ENCODE measurements at places on chromosomes 5 and 9.

GRCh38 chr5:24065779-24066178 is 558.4 kb downstream of the PRDM9 start:
- DNase-seq, result peak; percentile 78

DNA sequence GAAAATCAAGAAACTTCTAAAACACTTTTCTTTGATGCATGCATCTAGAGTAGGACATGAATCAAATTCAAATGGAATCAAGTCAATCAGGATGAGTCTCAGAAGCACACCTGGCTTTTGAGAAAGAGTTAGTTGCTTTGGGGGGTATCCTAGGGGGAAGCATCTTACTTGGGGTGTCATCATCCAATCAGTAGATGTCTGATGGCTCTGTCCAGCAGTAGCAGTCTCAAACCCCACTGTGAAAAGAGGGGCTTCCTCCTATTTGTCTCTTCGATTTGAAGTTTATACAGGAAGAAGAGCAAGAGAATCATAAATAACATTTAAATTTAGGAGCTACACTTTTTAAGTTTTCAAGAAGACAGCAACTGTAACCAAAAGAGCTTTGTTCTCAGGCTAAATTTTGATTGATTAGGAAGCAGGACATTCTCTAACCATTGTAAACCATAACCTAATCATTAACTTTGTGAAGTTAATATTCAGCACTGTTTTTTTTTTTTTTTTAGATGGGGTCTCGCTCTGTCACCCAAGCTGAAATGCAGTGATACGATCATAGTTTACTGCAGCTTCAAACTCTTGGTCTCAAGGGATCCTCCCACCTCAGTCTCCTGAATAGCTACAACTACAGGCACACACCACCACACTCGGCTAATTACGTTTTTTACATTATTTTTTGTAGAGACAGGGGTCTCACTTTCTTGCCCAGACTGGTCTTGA is 614.7 kb downstream of the CSNK1G3 start:
- no peak for DNase-seq

- no peak for DNase-seq
Observed at GRCh38 chr5:29252390-29252789, 1941.1 kb upstream of the CDH6 start.

DNA sequence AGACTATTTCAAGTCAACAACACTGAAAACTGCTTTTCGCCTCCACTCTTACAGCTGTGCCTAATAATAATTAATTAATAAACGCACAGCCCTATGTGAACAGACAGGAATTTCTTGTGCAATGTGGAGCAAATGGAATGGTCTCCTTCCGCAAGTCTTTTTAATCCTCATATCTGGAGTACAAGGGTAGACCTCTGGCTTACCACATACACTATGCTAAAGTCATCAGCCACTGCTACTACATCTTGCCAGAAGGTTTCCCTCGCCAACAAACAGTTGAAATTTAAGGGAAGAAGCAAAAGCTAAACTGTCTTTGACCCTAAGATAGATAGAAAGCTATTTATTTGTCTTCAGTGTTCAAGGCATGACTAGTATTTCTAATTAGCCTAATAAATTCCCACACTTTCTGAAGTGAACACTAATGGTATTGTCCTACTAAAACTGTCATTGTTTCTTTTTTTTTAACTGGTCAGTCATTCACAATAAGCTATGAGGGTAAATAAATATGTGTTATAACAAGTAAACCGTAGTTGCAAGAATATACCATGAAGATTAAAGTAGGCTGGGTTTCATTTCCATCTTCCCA is 63.9 kb downstream of the GOLPH3 start:
- no peak for DNase-seq

GRCh38 chr9:70046274-70047070 is 2.8 kb downstream of the MAMDC2 start:
- peak; percentile 89 for DNase-seq

- DNase-seq, result peak; percentile 48
Observed at GRCh38 chr9:78030553-78031443, 813 bp downstream of the GNAQ start.

DNA sequence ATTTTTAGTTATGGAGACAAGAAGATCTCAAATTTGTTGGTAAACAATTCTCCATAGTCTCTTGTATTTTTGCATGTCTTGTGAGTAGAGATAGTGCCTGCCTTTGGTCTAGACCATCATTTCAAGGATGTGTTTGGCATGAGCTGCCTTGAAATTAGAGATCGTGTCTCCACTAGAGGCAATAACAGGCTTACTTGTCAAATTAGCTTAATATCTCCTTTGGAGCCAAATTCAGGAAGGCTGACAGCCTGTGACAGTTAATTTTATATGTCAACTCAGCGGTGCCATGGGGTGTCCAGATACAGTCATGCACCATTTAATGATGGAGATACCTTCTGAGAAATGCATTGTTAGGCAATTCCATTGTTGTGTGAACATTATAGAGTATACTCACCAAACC is 24.8 kb upstream of the PRDM9 start:
- no peak for DNase-seq

DNA sequence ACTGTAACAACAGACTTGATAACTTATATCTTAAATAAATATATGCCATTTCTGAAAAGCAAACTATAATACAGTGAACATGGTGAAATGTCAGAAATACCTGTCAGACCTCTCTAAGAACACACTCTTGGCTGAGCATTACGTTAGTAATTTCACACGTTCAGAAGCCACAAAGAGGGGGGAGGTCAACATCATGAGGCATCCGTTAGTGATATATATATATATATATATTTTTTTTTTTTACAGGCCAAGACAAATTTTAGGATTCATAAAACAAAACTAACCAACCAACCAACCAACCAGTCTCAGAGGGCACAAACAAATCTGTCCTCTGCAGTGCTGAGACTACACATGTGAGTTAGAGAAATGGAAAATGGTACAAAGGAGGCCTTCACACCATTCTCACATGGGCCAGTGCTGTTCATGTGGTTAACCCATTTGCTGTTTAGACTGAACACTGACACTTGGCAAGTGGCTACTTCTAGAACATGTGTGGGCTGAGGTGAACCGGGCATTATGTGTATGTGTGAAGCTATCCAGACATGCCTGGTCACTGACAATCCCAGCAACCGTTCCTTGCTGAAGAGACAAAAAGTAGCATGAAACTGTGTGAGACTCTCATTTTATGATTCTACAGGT is 54.5 kb downstream of the ELL2 start:
- no peak for DNase-seq

- DNase-seq, result no peak
Observed at GRCh38 chr5:61534481-61535267, 202.6 kb downstream of the ZSWIM6 start.

- peak; percentile 40 for DNase-seq
Observed at GRCh38 chr5:147578228-147579024, 68.6 kb upstream of the DPYSL3 start.

- DNase-seq, result no peak
Observed at GRCh38 chr5:150618588-150619281, 21.7 kb upstream of the SYNPO start.

DNA sequence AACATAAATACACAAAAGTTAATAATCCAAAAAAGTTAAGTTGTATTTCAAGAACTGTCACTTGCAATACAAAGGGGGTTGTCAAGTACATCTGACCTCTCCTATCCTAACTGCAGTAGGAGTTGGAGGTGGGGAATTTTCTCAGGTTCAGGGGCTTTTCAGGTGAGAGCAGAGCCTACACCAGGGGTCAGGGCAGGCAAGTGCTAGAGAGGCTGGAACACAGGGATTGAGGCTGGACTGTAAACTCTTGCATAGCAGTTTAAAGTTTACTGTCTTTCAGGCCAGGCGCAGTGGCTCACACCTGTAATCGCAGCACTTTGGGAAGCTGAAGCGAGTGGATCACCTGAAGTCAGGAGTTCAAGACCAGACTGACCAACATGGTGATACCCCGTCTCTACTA is 25.4 kb upstream of the RASGRF2 start:
- no peak for DNase-seq

DNA sequence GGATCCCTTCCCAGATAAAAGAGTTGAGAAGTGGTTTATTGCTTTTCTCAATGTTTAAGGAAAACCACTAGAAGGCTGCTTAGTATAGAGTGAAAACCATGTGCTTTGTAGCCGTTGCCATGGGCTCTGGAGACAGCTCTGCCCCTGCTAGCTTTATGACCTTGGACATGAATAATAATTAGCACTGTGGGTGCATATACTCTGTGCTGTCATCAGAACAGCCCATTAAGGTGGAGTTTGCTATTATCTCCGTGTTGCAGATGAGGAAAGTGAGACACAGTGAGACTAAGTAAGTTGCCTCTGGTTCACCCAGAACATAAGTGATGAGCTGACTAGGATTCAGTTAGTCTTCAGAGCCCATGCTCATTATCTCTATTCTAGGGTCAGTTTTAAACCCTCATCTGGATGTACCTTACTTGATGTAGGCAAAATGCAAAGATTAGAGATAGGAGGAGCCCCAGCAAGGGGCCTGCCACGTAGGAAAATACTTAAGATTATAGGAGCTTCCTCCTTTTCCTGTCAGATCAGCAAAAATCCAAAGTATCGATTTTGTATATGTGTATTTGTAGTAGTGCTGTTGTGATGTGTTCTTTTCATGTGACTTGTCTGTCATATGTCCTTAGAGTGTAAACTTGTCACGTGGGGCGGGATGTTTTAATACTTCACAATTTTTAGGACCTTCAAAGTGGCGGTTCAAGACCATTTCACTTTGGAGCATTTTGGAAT is 102.5 kb downstream of the TLE4 start:
- DNase-seq, result no peak

DNA sequence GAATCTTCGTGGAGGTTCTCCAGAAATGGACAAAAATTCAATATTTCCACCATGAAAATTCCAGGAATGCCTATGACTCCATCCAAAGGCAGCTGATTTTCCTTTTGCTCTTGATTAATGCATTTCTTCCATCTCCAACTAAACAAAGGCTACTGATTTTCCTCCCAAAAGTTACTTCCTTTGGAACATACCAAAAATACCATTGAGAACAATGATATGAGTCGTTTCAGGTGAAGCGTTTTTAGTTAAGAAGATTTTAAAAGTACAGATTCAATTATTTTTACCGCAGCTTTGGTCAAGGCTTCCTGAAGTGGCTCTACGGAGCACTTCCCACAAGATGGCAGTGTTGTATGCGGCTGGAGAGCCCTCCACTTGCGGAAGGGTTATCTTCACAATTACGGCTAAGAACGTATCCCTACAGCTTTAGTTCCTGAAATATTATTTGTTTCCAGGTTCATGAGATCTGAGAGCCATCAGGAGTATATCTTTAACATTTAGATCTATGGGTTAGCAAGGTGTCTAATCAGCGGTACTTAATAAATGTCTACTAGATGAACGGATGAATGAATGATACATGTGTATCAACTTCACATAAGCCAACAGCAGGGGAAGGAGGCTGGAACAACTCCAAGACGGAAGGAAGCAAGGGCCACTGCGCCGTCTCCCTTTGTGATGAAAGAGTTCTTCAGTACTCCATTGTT is 35.9 kb upstream of the ARSB start:
- DNase-seq, result peak; percentile 39

- DNase-seq, result no peak
Observed at GRCh38 chr9:115025721-115026120, 92.2 kb downstream of the TNC start.

GRCh38 chr5:172007175-172008110 is 1.0 kb upstream of the FBXW11 start:
- DNase-seq, result no peak

DNA sequence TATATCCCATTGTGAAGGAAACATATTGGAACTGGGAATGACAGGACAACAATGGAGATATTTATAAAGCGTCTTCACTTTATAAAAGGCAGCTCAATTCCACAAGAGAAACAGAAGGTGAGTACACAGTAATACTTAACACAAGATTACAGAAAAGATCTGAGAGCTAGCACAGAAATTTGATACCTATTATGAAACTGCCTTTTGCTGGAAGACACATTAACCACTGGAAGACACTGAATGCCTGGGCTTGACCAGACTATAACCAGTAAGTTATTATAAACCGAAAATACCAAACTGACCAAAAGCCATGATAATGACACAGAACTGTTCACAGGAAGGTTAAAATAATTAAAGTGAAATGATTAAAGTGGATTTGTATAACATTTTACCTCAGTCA is 195.4 kb downstream of the NR2F1-AS1 start:
- peak; percentile 24 for DNase-seq

DNA sequence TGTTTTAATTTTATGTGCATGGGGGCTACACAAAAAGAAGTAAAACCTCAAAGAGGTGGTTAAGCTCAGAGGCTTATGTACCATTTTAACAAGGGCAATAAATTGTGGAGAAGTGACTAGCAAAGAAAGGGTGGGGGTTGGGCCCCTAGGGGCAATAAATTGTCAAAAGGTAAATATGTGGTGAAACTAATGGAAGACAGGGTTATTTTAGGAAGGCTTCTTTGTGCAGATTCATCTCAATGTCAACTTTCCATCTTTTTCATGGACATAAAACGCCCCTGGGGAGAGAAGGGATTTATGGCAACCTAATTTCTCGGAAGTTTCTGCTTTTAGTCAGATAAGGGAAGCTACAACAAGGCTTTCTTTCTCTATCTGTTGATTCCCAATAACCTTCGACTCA is 42.5 kb upstream of the GOLM1 start:
- DNase-seq, result no peak
